ENCODE measurements at places on chromosomes 5 and 9.

DNA sequence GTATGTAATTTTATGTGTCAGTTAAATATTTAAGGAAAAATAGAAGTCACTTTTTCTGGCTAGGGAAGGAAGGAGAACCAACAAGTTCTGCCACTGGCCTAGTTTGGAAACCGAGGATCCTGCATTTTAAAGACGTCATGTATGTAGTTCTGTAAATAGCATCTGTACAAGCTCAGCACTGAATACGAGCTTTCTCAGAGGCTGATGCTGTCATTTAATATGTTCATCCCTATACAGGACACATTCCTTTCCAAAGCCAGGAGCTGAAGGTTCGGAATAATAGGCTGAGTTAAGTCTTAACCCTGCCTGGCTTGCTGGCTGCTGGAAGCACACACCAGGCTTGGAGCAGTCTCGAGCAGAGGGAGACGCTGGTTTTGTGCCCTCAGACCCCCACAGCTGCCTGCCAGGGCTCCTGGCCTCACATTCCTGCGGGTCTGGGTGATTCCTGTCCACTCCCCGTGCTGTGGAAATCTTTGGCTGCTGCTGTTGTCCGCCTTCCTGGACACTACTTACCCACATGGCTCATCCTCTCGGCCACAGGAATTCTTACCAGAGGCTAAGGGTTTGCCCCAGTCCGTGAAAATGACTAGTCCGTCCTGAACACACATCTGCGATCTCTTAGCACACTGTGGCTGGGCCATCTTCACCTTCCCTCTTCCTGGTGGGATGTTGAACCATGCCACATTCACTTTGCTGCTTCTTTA lies 36.6 kb downstream of the SLC46A2 start:
- no peak for DNase-seq

DNA sequence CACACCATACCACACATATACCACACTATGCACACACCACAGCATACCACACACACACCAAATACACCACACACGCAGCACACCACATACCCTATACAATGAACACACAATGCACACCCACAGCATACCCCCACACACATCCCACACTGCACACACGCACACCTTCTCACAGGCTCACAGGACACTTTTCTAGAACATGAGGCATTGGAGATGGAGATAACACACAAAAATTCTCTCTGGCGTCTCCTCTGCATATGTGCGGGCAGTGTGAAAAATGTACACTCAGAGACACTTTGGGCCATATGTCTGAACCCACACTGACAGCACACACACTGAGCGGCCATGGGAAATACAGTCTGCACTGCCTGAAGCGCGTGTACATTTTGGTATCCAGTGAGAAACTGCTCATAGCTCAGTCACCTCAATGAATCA lies 278.1 kb downstream of the GADD45G start:
- peak; percentile 2 for DNase-seq

- no peak for DNase-seq
These were observed 2.6 kb upstream of the SHB start for GRCh38 chr9:38071470-38072134.

- no peak for DNase-seq
These were observed 20.0 kb upstream of the GDNF start for GRCh38 chr5:37859805-37860204.
